NCI-H1694 treated with DMSO at 0.1 percent for 48 hours (cell line): ENCODE measurements at places on chromosomes 5 and 9.

GRCh38 chr5:151378616-151379015 is 31.3 kb upstream of the SLC36A2 start:
- DNase-seq, result no peak

GRCh38 chr5:140049205-140049604 is 6.1 kb upstream of the NRG2 start:
- no peak for DNase-seq

DNA sequence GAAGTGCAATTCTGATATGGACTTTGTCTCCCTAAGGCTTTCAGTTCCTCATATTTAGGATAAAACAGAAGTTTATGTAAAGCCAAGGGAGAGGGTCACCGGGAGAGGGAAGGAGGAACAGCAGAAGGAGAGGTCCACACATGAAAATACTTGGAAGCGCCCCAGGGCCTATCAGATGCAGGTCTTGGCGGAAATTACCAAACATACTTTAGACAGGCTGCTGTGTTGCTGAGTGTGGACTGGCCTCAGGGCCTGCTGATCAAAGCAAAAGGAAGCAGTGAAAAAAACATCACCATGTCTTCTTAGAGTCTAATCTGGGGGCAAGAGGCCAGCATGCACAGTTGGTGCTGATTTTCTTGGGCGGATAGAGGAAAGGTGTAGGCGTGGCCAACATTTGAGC is 14.1 kb upstream of the NTRK2 start:
- no peak for DNase-seq

GRCh38 chr5:179190851-179191505 is 130.8 kb downstream of the ZNF354C start:
- no peak for DNase-seq

GRCh38 chr5:137752905-137753690 is 1.1 kb downstream of the HNRNPA0 start:
- no peak for DNase-seq

- no peak for DNase-seq
These were observed 236.8 kb downstream of the SLIT3 start for GRCh38 chr5:169064093-169064492.

- no peak for DNase-seq
These were observed at the start of gene PCDHGA5 for GRCh38 chr5:141363952-141364660. TSS of gene PCDHGA5 (plus strand) at chr5:141364162. CDS start at chr5:141364331, 169 bp downstream.

DNA sequence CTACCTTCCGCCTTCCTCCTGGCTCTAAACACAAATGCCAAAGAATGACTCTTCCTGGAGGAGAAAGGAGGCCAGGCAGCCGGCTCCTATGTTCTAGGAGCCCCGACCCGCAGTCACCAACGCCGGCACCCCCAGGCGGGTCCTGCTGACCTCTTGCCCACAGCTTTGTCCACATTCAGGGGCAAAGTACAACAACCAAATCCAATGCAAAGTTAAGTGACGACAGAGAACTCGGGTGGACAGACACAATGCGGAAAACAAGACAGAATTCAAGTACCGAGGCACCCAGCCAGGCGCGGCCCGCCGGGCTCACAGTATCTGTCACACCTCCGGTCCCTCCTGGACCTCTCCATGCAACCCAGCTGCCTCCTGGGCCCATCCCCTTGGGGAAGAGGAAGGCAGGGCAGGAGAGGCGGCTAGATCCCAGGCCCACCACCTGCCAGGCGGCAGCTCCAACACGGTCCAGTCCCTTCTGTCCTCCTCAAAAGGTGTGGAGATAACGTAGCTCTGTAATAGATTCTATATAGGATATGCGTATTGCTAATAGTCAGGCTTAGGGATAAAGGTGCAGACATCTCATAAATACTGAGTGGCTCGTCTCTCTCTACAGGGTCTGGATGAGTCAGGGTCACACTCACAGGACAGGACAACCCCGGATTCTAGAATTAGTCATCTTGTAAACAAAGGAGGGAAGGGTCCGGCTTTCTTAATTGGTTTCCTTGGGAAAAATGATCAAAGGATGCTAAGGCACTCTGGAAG is 46.9 kb upstream of the UBAC1 start:
- no peak for DNase-seq

DNA sequence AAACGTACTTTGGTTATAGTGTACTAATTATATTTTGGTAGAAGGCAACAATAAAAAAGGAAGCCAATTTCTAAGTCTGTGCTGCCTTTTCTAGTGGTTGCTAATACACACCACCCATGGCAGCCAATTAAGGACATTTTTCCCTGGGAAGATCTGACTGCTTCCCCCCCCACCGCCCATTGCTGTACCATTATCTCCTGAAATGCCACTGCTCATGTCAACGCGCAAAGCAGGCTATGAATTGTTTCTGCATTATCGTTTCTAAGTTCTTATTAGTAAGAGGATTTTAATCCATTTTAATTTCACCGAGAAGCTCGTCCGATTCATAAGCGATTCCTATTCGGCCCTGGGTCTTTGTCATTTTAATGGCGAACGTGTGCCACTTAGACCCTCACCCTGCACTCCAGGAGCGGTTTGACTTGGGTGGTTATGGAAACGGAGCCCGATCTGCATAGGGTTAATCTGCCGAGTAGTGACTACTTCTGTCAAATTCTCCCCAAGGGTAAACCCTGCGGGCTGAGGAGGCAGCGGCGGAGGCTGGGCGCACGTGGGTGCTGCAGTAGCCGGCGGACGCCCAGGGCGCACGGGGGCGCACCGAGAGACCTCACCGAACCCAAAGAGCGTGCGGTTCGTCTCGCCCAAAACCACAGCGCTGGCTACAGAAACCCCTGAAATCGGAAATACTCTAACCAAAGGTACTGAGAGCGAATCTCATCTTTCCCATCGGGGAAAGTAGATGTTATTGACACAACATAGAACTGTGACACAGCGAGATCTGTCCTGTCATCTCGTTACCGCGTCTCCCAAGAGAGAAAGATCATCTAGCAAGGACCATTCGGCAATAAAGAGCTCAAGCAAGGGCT is 55.8 kb upstream of the SHC3 start:
- no peak for DNase-seq

DNA sequence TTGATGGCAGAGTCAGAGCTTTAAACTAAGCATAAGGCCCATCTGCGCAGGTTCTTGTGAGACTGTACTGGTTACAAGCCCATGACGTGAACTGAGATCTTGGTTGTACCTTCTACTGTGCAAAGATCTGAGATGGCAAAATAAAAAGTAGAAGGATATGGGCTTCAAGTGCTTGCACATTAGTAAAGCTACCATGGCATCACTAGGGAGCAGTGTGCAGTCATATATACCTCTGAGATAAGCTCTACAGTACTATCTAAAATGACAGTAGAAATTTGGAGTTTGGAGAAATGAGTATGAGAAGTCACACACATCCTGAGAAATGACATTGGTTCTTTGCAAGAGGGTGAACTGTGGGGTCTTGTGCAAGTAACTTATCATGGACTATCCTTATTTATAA is 408.2 kb upstream of the PRR16 start:
- no peak for DNase-seq

DNA sequence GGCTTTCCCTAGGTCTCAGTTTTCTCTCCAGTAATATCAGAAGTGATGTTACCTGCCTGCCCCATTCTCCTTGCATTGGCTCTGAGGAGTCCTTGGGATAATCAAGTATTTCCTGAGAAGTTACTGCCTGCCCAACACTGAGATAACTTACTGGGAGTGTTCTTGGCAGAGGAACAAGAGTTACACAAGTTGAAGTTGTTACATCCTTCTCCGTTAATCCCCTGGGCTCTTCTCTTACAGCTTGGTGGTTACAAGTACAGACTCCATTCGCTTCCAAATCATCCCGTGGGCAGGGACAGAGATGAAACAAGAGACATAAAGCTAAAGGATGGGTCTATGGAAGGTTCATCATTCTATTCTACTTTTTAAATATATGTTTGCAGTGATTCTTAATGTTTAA is 74.1 kb upstream of the SAP30L start:
- DNase-seq, result no peak

DNA sequence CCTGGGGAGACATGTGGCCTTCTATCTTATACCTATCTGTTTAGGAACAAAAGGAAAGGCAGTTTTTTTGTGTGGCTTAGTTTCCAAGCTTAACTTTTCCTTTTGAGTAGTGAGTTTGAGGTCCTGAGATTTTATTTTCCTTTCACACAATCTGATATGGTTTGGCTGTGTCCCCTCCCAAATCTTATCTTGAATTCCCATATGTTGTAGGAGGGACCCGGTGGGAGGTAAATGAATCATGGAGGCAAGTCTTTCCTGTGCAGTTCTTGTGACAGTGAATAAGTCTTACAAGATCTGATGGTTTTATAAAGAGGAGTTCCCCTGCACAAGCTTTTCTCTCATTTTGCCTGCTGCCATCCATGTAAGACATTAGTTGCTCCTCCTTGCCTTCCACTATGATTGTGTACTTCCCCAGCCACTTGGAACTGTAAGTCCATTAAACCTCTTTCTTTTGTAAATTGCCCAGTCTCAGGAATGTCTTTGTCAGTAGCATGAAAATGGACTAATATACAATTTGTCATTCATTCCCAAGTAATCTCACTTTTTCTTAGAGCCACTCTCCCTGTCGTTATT is 4.7 kb upstream of the CLTB start:
- no peak for DNase-seq

DNA sequence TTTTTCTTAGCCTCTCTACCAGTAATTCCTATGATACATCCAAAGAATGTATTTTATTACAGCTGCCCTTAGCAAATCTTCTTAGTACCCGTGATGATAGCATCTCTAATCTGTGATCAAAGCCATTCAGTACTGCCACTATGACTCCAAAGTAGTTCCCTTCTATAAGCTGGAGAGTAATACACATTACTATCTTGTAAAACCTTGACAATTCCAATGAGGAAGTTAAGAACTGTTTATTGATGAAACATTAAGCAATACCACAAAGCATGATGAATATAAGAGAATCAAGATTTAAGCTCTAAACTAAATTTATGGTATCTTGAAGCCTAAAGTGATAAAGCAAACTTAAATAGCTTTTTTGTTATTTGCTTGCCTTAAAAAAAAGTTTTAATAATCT is 86.1 kb downstream of the SMIM23 start:
- DNase-seq, result no peak

- no peak for DNase-seq
These were observed 438.9 kb downstream of the ARHGEF28 start for GRCh38 chr5:74064911-74065310.

- DNase-seq, result no peak
These were observed 26.4 kb downstream of the LPCAT1 start for GRCh38 chr5:1497242-1497777.

GRCh38 chr5:56311306-56311905 is 78.3 kb upstream of the ANKRD55 start:
- no peak for DNase-seq

DNA sequence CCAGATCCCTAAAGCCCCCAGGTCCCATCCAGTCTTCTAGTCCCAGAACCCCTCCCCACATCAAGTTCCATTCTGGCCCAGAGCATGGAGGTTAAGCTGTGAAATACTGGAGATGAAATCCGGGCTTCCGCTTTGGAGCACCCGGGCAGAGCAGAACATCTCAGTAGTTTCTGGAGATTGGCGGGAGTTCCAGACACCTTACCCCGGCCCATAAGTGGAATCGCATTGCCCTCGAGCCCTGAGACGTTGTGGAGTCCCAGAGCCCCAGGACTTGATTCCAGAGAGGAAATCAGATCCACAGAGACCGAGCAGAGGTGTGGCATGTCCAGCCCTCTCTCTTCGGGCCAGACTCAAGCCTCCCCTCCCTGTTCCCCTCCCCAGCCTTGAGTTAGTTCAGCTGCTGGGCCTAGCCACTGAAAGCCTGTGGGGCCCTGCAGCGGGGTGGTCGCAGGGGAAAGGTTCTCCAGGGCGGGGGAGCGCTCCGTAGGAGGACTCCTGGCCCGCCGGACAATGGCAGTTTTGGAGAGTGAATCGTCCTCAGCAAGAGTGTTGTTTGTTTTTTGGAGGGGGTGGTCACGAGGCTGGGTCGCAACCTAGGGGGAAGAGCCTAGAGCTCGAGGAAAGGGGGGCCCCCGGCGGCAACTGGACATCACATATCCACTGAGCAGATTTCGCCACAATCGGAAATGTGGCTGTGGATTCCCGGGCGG is 1.0 kb upstream of the PAX5 start:
- DNase-seq, result no peak

DNA sequence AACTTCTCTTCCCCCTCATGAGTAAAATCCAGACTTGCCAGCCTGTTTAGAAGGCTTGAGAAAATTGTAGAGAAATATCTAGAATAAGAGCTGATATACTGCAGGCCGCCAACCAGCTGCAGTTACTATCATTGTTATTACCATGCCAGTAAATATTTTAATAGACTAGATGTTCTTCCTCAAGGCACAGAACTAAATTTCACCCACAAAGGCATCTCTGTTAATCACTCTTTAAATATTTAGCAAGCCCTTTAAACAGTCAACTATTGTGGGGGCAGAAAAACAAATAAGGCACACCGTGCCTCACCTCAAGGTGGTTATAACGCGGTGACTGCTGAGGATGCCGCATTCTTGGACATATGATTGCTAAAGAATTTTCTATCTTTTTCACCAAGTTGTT is 147.0 kb downstream of the SPOCK1 start:
- DNase-seq, result no peak

GRCh38 chr5:117138523-117138922 is 563.9 kb upstream of the SEMA6A start:
- DNase-seq, result no peak

- no peak for DNase-seq
These were observed 21.1 kb downstream of the AP3B1 start for GRCh38 chr5:78273436-78273835.

DNA sequence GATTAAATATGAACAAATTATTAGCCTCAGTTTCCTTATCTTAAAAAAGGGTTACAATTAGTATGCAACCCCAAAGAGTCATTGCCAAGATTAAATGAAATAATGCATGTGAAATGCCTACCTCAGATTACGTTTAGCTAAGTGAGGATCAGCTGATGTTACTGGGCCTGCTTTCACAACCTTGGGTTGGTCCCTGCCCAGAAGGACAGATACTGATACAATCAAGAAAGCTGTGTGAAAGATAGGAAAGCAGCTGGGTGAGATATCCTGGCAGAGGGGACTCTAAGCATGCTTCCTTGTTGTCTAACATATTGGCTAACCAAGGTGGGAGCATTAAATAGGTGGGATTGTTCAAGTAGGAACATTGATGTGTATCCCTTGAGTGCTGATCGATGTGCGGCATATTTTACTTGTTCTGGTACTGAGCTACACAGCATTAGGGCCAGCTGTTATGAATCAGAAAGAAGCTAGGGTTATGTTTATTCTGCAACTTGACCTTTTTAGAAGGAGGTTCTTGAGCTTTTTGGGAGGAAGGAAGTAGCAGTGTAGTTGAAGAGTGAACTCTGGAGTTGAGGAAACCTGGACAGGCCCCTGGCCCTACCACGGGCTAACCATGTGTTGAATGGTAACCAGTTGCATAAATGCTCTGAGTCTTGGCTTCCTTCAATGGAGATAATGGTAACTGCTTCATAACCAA is 28.9 kb downstream of the SNX24 start:
- no peak for DNase-seq
